ENCODE measurements at places on chromosomes 1 and 21. TPM values are rescaled to one million over a fixed set of nuclear protein-coding genes. Genes with fewer than 3 reads are reported as not detected.

The S100A10 gene
- 90.0 TPM for total RNA-seq

The GBP7 gene
- total RNA-seq, result not detected

DNA sequence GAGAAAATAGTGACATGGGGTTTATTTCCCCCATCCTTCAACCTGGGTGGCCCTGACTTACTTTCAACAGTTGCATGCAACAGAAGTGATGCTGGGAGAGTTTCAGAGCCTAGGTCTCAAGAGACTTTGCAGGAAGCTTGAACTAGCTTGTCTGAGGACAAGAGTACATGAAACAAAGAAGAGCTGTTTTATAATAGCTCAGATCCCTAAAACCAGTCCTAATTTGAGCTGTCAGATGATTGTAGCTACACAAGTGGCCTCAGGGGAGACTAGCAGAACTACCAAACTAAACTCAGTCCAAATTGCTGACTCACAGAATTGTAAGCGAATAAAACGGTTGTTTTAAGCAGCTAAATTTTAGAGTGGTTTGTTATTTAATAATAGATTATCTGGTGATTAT, 17.1 kb downstream of the RC3H1 start:
- DNase-seq, result no peak

The SLC45A3 gene
- 16.0 TPM for total RNA-seq

The LCE1B gene
- not detected for total RNA-seq

The FAM167B gene
- not detected for total RNA-seq
